NCI-H2029 (cell line): ENCODE measurements at places on chromosomes 7 and 10.

DNA sequence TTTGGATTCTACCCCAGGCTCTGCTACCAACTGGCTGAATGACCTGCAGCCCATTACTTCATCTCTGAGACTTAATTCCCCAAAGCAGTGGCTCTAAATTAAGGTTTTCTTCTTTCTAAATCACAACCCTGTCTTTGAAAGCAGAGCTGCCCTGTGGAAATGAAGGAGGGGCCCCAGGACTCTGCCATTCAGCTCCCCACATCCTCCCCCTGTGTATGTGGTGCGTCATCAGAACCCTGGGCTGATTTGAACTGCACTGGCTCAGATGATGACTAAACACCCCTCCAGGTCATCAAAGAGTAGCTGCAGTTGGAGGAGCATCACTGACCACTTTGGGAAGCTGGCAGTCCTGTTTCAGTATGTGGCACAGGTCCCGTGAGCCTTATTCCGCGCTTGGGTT is 46.6 kb downstream of the BPGM start:
- DNase-seq, result no peak

DNA sequence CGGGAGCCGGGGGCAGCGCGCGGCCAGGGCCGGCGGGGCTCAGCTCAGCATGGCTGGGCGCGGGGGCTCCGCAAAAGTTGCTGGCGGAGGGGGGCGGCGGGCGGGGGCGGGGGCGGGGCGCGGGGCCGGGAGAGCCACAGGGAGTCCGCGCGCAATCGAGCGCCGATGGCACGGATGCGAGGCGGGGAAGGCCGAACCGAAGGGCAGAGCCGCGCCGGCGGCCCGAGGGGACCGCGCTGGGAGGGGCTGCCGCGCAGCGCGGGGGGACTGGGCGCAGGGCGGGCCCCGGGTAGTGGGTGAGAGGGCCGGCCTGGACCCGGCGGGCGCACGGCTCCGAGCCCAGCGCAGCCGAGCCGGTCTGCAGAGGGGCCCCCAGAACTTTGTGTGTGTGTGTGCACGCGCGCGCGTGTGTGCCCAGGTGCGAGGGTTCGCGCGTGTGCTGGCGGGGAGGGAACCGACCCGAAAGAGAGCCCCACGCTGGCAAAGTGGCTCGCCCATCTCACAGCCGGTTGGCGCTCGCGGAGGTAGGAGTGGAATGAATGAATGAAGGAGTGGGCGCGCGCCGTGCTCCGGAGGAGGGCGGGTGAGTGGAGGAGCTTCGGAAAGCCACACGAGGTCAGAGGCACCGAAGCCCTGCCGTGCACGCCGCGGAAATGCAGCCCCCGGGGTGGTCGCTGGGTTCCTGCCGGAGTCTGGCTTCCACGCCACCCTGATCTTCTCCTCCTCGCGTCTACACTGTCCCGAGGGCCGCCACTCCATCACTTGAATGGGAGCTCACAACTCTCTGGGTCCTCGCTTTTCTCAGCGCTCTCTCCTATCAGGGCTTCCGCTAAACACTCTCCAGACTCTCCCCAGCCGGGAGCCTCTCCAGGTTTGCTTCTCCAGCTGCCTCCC is at the start of gene HIPK2:
Gene HIPK2 (minus strand): TSS at position 51 of the 894 bp plus-strand sequence. CDS start 375 bp downstream, outside the sequence.
- peak; percentile 65 for DNase-seq

DNA sequence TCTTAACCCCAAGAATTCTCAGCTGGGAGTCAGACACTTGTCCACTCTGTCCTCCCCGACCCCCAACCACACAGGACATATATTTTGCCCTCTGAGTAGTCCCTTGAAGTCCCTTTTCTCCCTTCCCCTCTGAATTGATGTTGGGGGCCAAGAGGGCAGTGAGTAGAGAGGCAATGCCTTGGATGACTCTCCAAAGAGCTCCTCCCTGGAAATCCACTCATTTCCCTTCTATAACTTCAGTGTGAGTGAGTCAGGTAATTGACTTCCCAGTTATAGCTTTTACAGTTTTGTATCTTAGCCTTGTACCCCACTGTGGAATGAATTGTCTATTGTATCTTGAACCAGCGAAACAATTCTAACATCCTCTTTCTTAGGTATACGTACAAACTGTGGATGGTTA is 9.2 kb upstream of the ODAD2 start:
- DNase-seq, result no peak

DNA sequence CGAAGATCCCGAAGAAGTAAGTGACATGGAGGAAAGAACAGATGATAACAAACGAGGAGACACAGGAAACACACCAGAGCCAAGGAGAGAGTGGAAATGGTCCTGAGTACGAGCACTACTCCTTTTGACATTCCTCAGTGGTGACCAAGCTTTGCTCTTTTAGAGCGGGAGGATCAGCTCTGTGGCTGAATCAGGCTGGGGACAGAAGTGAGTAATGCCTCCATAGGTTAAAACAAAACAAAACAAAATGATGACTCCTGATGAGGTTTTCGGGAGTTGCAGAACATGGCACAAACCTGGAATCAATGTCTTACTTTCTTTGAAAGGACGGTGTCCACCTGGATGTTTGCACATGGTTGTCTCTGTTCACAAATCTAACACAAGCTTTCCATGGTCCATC is 30.3 kb upstream of the TCF7L2 start:
- no peak for DNase-seq
